Activated CD4-positive, alpha-beta T cell treated with anti-CD3 and anti-CD28 coated beads, Interleukin-2, Interleukin-4, amounts not matched to agents 100 ng/mL and 50 ng/mL, durations not matched to agents 16 hours and 8 hours (primary cell): ENCODE measurements at places on chromosomes 11 and 22.

DNA sequence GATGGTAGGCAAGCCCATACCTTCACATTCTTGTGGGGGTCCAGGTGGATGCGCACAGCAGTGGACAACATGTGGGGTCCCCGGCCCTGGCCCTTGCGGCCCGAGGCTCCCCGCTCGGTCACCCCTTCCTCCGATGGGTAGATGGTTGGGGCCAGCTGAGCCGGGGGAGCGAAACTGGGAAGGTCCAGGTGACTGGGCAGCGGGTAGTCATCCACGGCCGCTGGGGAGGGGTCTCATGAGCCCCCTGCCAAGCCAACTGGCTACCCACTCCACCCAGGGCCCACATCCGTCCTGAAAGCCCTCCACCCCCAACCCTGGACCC lies 10.7 kb downstream of the ATG2A start:
- DNase-seq: no peak

- DNase-seq: no peak
Measured at GRCh38 chr11:104219096-104219495, 55.1 kb upstream of the PDGFD start.

DNA sequence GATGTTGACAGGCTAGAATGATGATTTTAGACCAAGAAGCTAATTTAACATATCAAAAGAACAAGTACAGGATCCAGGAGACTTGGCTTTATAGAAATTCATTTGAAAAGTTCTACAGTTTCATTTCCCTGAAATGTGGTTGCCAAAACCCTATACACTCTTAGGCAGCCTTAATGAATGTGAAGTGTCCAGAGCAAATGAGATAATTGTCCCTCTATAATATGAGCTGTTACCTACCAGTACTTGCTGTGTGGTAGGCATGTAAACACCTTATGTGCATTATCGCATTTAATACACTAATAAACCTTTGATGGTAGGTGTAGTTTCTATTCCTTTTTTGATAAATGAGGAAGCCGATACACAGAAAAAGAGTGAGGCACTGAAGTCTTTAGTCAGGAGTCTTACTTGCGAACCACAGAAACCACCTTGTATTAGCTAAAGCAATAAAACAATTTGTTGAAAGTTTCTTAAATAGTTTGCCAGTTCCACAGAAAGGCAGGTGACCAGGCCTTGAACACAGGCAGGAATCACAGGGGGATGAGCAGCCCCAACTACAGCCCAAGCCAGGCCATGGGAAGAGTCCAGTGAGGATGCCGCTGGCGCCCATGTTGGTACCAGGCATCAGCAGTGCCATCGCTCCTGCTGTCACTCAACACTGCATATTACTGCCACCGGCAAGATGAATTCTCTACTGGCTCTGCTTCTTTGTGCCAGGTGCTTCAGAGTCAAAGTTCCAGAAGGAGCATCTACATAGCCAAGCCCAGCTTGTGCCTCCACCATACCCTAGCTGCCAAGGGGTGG lies 81.7 kb downstream of the SWAP70 start:
- no peak for DNase-seq

GRCh38 chr22:19448739-19449421 lies 1.4 kb upstream of the C22orf39 start:
- DNase-seq: peak; percentile 82

DNA sequence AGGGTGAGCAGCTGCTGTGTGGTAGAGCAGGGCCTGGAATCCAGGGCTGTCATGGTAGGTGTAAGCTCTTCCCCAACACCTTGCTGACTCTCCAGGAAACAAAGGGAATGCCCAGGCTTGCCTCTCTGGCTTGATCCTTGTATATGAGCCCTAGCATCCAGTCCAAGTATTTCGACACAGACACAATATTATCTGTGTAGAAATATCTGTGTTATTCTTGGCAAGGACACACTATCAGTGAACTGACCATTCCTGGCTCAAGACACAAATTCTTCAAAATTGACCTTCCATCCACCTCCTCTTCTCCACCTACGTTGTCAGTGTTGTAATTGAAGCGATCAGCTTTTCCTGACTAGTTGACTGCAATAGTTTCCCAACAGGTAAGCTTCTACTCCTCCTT lies 312.0 kb upstream of the NARS2 start:
- DNase-seq: no peak

DNA sequence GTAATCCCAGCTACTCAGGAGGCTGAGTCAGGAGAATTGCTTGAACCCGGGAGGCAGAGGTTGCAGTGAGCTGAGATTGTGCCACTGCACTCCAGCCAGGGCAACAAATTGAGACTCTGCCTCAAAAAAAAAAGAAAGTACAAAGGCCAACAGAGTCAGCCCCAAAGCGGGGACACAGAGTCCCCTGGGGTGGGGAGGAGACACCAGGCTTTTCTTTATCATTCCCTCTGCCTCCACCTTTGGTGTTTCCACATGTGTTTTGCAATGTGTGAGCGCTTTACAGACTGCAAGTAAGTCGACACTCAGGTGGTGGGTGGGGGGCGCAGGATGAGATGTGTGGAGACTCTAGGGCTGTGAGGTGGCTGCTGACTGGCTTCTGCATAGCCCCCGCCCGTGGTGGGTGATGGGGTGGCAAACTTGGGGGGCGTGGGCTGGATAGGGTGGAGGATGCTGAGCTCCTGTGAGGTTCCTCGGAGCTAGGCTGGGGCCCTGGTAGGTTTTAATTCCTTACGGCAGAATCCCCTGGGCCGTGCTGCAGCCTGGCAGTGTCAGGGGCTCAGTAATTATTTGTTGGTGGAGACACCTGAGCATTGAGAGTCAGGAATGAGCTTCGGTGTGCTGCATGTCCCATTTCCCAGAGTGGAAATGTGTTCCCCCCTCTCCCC lies 177.2 kb downstream of the CTTN start:
- DNase-seq: no peak

GRCh38 chr11:82899186-82899820 lies 927 bp downstream of the PRCP start:
- no peak for DNase-seq

DNA sequence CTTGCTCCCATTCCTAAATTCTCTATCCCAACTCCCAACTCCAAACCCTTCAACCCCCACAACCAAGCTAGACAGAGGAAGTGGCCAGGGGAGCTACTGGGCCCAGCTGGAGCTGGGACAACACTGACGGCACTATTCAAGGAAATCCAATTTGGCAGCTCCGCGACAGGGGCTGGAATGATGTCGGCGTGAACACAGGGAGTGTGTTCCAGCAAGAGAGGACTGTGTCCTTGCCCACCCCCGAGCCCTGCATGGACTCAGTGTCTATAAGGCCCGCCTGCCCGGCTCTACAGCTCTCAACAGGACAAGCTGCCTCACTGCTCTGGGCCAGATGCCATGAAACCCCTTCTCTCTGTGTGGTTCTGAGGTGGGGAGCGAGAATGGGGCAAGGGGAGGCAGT lies 11.3 kb downstream of the PCSK7 start:
- no peak for DNase-seq

- peak; percentile 2 for DNase-seq
Measured at GRCh38 chr11:4798427-4799183, 5.6 kb downstream of the OR52R1 start.
